PC-3 (cell line): ENCODE measurements at places on chromosomes 5 and 9.

DNA sequence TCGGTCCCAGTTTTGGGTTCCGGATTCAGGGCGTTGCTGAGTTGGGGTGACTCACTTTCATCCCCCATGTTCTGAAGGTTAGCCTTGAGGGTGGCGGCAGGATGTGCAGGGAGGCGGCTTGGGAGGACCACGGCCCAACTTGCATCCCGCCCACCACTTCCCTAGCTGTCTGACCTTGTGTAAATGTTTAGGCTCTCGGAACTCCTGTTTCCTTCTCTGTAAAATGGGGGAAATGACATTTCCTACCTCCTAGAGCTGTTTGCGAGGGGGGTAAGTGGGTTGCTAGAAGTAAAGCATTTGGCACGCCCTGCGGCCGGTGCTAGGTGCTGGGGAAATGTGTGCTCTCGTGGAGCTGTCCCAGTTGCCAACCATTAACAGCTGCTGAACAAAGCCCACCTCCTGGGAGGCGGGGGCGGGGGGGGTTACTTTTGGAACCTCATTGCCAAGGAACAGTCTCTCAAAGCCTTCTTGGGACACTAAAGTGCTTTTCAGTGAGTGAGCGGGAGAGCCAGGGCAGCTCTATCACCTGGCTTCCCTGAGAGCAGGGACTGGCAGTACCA lies 27.5 kb downstream of the PTGES2 start:
- no peak for DNase-seq

- DNase-seq: peak; percentile 18
These were observed 89.8 kb downstream of the NTRK2 start for GRCh38 chr9:84759300-84759750.

DNA sequence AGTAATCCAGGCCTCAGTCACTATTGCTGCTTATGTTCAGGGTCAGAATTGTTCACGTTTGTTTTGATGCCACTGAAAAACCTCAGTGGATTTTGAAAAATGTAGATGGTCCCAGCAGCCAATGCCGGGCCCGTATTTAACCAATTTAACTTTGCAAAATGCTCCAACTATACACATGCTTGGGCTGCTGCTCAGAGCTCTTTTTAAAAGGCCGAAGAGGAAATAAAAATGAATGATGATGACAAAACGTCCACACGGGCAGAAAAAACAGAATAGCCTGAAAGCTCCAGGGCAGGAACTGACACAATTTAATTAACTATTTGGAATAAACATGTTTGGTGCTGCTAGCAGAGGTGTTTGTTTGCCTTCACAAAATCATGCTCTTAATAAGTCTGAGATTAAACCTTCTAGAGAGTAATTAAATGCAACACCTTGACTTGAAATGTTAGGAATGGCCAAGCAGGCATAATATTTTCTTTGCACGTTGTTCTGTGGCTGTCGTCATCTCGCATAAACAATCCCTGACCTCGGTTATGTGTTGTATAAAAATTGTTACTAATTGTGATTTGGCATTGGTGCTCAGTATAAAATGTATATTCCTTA lies 152.7 kb downstream of the SLIT3 start:
- DNase-seq: no peak

- DNase-seq: no peak
These were observed 229.1 kb downstream of the MTRR start for GRCh38 chr5:8098081-8098480.

DNA sequence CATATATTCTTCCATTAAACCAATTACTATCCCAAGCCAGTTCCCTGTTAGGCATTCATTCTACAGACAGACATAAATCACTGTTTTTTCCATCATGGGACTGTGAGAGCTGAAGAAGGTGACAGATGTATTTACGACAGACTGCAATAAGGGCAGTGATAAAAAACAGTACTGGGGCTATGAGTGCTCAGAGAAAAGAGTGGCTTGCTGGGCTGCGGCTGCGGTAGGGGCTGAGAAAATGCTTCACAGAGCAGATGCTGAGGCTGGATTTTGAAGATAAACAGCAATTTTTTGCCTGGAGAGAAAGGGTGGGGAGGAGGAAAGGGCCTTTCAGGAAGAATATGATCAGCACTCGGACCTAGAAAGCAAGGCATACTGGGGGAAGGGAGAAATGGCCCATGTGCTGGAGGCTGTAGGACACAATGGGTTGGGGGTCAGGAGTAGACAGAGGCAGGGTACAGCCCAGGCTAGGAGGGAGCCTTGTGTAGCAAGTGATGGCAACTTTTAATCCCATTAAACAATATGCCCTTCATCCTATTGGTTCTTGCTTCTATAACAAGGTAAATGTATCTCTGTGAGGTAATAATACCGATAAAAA lies 279.3 kb downstream of the ASTN2 start:
- no peak for DNase-seq

GRCh38 chr5:148825716-148826052 lies 727 bp upstream of the ADRB2 start:
- peak; percentile 82 for DNase-seq

- no peak for DNase-seq
These were observed 39.6 kb upstream of the DMXL1 start for GRCh38 chr5:119031011-119031886.

DNA sequence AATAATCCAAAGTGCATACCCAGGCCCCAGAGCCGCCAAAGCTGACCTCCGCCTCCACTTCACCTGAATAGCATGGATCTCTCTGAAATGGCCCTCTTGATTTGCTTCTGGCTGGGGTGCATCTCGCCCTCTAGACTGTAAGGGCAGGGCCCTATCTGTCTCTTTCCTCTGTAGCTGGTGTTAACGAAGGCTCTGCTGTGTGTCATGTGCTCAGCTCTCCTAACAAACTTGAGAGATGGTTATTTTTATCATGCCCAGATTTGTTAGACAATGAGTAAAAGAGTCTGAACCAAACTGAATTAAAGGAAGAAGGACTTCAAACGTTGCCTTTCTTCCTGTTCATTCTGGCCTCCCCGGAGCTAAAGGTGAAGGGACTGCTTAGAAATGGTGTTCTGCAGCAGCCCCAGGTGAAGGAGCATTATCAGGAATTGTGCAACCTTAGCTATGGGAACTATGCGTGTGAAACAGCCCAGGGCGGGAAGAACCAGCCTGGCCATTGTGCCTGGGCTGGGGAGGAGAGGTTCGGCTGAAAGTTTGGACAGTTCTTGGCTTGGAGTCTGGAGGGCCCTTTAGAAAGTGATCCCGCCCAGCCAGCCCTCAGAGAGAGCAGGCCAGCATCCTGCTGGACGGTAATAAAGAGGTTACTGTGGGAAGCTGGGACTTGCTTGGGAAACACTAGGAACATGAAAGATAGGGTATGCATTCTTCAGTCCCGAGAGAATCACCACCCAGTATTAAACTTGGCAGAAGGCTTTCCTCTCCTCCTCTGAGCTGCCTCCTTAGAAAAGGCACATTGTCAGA lies 73.5 kb downstream of the WWC1 start:
- peak; percentile 48 for DNase-seq

DNA sequence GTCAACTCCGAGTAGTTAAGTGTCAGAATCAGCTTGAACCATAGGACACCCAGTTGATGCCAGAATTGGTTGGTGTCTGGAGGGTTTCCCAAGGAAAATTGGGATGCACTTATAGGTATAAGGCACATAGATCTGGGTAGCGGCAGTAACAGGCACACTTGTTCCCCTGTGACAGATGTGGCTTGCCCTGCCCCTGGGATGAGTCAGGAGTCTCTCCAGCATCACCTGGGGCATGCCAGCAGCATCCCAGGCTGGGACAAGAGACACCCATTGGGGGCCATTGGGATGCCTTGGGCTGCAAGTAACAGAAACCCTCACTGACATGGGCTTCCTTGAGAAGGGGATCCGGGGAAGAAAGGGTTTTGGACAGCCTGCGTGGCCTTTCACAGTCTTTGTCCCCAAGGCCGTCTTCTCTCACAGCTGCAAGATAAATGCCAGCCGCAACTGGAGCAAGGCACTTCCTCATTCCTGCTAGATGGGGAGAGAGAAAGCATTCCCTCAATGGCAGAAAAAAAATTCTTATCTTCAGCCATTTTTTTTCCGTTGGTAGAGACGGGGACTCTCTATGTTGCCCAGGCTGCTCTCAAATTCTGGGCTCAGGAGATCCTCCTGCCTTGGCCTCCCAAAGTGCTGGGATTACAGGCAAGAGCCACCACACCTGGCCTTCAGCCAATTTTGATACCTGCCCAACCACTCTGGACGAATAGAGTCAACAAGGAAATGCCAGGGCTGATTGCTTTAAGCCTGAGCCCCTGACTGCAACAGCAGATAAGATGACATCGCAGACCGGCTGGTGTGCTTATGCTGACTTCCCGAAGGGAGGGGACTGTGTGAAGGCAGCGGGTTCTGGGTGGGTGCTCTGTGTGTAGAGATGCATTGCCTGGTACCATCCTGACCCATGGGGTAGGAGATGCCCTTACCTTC lies 13.3 kb upstream of the RNF130 start:
- DNase-seq: peak; percentile 33

DNA sequence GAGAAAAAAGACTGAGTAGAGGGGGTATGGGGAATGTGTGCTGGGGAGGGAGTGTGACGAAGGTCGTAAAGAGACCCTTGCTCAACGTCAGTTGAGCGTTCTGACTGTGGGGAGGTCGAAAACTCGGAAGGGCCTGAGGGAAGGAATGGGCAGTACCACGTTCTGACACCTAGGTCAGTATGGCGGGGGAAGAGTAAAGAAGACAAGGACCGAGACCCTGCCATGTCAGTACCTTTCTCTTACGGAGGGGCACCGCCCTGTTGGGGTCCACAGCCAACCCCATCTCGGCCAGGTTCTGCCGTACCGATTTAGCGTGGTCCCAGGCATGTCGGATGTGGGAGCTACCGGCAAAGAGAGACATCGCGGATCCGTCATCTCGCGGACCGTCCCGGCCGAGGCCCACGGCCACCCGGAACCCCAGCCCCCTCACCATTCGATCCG lies 375 bp downstream of the NOP16 start:
- DNase-seq: peak; percentile 23

DNA sequence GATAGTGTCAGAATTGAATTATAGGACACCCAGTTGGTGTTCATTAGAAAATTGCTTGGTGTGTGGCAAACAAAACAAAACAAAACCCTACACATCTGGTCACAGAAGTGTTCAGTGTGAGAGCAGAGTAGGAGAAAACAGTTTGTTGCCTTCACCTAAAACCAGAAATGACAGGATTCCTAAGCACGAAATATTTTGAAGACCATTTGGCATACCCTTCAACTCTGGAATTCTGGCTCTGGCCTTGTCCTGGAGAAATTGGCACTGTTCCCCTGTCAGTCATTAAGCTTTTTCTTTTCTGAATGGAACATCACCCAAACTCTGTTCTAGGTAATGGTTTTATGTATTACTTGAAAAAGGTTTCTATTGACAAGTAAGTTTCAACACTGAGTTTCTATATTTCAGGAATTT lies 110.2 kb upstream of the PCA3 start:
- no peak for DNase-seq

GRCh38 chr5:135827965-135828781 lies 6.3 kb upstream of the SLC25A48 start:
- no peak for DNase-seq

DNA sequence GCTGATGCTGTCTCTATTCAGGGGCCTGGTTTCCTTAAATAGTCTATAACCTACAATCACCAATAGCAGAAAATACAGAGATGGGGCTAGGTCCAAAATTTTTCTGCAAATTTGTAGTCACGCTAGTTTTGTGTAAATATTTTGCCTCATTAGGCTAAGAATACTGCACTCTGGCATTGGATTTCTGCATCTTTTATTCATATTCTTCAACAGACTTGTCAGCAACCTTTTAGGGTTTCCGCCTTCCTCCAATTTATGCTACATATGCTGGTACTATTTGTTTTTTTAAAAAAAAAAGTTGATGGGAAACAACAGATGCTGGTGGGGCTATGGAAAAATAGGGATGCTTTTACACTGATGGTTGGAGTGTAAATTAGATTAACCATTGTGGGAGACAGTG lies 202.3 kb downstream of the GABRB2 start:
- no peak for DNase-seq

GRCh38 chr5:162888268-162888667 lies 549.1 kb upstream of the CCNG1 start:
- no peak for DNase-seq

- DNase-seq: no peak
These were observed 47.3 kb upstream of the MCTP1 start for GRCh38 chr5:95332158-95332557.

GRCh38 chr5:43588842-43589241 lies 14.1 kb upstream of the NNT start:
- no peak for DNase-seq

- no peak for DNase-seq
These were observed 361.8 kb downstream of the KDM4C start for GRCh38 chr9:7119612-7120011.

- no peak for DNase-seq
These were observed 6.2 kb upstream of the COL27A1 start for GRCh38 chr9:114149181-114149580.

- no peak for DNase-seq
These were observed at the start of gene GABRP for GRCh38 chr5:170783498-170784247. Gene GABRP (plus strand): TSS chr5:170783725. CDS start chr5:170788616, 4,891 bp downstream.

DNA sequence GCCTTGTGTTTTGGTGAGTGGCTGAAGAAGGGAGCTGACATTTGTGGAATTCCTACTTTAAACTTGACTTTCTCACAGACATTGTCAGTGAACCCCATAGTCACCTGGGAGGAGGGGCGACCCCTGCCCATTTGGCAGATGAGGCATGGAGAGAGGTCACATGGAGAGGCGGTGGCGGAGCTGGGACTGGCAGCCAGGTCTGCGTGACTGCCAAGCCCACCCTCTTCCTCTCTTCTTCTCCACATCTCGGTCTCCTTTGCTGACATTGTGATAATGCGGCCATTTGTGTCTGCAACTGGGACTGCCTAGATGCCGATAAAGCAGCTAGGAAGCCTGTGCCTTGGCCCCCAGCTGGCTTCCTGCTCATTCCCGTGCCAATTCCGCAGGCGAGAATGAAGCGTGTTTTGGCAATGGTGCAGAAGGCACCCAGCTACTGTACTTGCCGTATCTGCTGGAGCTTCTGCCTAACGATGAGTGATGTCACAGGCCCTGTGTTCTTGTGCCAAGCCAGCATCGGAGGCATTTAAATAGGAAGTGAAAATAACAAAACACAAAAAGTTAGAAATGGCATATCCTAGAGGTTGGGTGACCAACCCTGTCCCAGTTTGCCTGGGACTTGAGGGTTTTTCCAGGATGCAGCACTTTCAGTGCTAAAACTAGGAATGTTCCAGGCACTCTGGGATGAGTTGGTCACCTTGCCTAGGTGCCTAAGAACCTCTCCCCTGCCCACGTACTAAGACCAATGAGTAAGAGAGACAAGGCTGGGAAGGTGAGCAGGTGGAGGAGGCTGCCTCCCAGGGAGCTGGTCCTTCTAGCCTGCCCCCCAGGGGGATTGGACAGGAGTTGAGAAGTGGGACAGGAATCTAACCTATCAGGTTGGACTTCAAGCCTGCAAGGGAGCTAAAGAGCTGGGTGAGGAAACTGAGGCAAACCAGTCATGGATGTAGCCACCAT lies 23.6 kb downstream of the OLFML2A start:
- DNase-seq: no peak

DNA sequence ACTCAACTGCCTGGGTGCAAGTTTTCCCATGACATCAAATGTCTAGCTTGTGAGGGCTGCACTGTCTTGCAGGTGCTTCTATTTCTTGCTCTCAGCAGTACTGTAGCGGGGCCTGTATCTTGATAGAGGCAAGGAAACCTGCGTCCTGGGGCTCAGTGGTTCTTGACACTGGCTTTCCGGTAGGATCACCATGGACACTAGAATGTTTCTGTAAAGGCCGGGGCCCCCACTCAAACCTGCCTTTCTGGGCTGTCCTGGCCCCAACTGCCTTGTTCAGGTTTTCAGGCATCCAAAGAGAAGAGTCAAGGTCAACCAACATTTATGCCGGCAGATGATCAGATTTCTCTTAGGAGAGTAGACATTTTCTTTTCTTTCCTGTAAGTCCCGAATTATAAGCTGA lies 26.7 kb upstream of the TENT4A start:
- no peak for DNase-seq

- DNase-seq: no peak
These were observed 3.1 kb downstream of the RNF38 start for GRCh38 chr9:36396985-36397384.
